Natural killer cell treated with Interleukin-12 subunit alpha and Interleukin-12 subunit beta and Interleukin-15 and Interleukin-18, amount 100 ng/mL, for 72 hours (primary cell): ENCODE measurements at places on chromosomes 12 and 14.
A peak's percentile ranks its signal among the peaks of the same experiment; 100 is the strongest.

GRCh38 chr14:56224229-56224628 is 106.0 kb downstream of the PELI2 start:
- no peak for DNase-seq

DNA sequence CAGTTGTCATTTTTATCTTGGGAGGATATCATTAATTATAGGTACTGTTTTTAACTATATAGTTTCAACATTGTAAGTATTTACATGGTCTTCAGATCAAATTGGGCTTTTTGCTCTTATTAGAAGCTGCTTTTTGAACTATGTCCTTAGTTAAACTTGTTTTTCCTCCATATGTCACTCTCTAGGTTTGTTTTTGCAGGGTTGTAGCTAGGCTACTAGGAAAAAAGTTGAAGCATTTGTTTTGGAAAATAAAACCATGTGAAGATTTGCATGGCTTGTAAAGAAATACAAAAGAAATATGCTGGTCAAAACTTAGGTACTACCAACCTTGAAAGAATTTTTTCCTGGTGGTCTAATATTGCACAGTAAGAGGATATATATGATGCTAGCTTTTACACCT is 3.4 kb downstream of the ARID2 start:
- no peak for DNase-seq

DNA sequence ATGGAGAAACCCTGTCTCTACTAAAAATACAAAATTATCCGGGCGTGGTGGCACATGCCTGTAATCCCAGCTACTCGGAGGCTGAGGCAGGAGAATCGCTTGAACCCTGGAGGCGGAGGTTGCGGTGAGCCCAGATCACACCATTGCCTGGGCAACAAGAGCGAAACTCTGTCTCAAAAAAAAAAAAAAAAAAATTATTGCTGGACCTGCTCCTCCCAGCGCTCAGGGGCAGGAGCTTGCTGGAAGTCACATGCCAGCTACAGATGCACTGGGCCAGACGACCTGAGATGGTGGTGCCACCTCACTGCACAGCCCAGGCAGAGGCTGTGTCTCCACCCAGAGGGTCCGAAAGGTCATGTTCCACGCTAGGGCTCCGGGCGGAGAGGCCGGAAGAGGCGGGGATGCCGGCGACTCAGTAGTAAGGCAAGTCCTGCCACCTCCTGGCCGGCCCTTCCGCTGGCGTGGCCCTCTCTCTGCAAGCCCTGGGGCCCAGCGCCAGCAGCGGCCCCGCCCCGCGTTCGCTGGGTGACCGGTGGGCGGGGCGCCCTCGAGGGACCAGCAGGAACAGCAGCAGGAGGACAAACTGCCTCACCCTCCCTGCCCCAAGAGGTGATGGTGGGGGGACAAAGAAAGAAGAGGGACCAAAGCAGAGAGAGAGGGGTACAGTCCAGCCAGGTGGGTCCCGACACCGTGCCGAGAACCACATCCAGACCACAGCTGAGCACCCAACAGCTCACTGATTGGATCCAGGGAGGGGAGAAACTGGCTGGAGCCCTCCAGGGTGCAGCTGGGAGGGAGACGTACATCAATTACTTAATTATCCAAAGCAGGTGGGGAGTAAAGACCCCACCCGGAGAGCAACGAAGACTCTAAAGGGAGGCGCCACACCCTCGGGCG is 3.6 kb upstream of the RHOF start:
- DNase-seq, result no peak

GRCh38 chr12:43169115-43169681 is 382.8 kb downstream of the ADAMTS20 start:
- no peak for DNase-seq

- DNase-seq, result no peak
Observed at GRCh38 chr14:23351681-23352505, 794 bp downstream of the SLC22A17 start.

- DNase-seq, result no peak
Observed at GRCh38 chr12:6943389-6943721, 261 bp upstream of the RNU7-1 start.

DNA sequence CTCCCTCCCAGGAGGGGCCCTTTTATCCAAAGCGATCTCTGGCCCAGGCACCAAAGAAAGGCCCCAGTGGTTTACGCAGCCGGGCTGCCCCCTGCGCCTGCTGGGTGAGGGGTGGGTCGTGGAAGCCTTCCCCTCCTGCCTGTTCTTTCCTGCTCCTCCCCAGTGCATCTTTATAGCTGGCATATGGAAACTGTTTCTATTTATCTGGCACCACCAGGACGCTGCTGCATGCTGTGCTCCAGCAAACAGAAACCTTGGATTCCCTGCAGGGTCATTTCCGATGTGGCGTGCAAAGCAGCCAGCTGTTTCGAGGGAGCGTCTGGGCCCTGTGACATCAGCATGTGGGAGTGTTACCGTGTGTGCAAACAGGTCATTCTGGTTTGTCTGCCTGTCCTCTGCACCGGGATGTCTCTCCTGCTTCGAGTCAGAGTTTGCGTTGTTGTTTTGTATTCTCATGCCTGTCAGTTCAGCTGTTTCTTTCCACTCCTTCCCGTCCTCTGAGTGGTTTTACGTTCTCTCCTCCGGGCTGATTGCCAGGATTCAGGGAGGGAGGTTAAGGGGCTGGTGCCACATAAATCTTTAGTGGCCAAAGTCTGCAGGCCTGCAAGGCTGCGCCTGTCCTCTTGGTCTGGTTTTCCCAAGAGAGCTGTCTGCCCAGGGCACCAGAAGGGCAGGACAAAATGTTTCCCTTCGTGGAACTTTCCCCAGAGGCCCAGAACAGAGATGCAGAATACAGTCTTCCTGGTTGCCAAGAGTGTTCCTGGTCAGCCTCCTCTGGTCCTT is 24.6 kb downstream of the TPCN1 start:
- DNase-seq, result no peak

- DNase-seq, result no peak
Observed at GRCh38 chr12:212415-212714, 1.6 kb downstream of the SLC6A12 start.

GRCh38 chr14:61581955-61582615 is 113.2 kb upstream of the HIF1A start:
- no peak for DNase-seq

GRCh38 chr12:109418848-109419480 is 58.1 kb downstream of the KCTD10 start:
- no peak for DNase-seq

- no peak for DNase-seq
Observed at GRCh38 chr12:70247653-70248199, 4.5 kb downstream of the CNOT2 start.

- no peak for DNase-seq
Observed at GRCh38 chr12:41228066-41228820, 40.1 kb downstream of the PDZRN4 start.

GRCh38 chr12:65879878-65880277 is 55.6 kb downstream of the HMGA2 start:
- DNase-seq, result no peak

DNA sequence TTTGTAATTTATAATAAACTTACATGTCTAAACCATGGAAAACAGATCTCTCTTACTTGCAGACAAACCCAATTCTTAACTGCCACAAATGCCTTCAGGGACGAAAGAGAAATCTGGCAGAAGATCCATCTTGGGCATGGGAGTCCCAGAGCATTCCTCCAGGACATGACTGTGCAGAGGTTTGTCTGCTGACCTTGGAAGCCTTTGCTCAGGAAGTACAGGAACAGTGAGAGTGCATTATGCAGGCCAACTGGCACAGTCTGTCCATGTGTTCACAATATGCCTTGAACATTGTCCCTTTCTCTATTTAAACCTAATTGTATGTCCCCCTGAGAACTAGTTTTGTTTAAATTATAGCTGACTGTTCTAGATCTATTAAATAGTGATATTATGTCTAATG is 467.1 kb downstream of the ATP23 start:
- DNase-seq, result no peak

- no peak for DNase-seq
Observed at GRCh38 chr12:113116875-113117274, 18.7 kb downstream of the RASAL1 start.

- DNase-seq, result no peak
Observed at GRCh38 chr14:74293606-74294005, 9.1 kb downstream of the ABCD4 start.

DNA sequence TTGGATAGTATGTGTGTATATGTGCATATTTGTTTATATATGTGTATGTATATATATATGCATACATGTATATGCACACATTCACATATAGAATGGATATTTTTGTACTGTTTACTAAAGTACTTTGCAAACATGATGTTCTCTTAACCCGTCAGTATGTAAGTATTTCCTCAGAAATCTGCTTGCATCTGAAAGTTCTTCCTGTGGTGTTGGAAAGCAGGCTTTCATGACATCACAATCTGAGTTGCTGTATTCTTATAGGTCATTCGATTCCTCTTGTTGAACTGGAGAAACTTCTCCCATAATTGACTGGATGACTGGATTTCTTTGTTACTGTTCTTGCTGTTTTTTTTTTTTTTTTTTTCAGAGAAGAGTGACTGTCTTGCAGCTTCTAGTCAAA is 29.1 kb downstream of the GABARAPL1 start:
- no peak for DNase-seq

DNA sequence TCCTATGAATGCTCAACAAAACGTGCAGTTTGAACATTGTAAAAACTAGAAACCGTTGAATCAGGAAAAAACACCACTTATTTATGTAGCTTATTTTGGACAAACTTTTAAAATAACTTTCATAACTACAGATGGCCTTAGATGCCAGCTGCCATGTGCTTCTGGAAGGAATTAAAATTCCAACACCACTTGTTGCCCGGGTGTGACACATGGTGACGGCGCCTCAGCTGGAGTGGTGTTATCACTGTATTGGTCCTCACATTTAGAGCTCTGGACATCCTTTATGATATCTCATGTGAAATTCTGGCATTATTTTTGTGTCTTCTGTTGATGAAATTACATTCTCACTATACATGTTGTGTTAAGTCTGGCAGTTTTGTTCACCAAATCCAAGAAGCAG is 211.0 kb downstream of the IPO8 start:
- no peak for DNase-seq

- DNase-seq, result peak; percentile 91
Observed at GRCh38 chr14:50061664-50062437, 54.5 kb downstream of the VCPKMT start.

DNA sequence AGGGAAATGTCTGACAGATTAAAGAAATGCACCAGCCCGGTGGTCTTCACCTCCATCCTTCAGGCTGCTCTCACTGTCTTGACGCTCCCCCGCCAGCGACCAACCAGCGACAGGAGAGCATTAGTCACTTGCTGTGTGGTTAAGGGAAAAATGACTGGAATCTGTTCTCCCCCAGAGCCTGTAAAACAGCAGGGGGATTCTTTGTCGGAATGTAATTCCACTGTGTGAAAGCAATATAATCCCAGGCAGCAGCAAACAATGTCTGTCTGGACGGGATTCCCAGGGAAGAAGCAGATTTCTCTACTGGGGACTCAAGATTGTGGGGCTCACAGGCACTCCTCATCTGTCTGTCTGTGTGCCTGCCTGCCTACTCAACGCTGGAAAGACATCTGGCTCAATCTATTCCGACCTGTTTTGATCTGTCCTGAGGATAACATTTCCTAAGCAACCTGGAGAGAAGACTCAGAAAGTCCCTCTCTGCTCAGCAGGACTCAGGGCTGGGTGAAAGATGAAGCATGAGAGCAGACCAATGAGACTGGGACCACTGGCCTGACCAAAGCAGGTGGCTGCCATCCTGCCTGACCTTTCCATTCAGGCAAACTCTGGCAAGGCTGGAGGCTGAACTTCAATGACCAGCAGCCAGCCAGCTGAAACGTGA is 54.6 kb downstream of the NUAK1 start:
- DNase-seq, result no peak

DNA sequence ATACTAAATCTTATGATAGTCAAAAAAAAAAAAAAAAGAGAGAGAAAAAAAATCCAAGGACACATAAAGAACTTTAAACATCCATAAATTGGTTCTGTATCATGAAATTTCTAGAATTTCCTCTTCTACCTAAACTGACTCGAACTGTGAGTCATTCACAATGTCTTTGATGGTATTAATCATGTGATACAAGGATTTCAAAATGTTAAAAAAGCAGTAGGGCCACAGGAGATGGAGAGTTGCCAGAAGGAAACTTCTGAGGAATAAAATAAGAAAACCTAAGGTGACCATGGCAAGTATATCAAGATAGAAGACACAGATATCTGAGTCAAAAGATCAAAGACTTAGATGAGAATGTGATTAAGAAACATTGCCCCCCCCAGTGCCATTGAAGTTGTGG is 1320.9 kb upstream of the FLRT2 start:
- no peak for DNase-seq

- DNase-seq, result no peak
Observed at GRCh38 chr12:98354520-98355035, 160.8 kb upstream of the TMPO start.

GRCh38 chr14:74756326-74756725 is 6.8 kb upstream of the YLPM1 start:
- DNase-seq, result no peak

- no peak for DNase-seq
Observed at GRCh38 chr12:105013892-105014291, 27.8 kb downstream of the NOPCHAP1 start.

- DNase-seq, result no peak
Observed at GRCh38 chr14:29853272-29853671, 74.4 kb downstream of the PRKD1 start.

- no peak for DNase-seq
Observed at GRCh38 chr12:16030744-16031143, 119.6 kb downstream of the DERA start.

DNA sequence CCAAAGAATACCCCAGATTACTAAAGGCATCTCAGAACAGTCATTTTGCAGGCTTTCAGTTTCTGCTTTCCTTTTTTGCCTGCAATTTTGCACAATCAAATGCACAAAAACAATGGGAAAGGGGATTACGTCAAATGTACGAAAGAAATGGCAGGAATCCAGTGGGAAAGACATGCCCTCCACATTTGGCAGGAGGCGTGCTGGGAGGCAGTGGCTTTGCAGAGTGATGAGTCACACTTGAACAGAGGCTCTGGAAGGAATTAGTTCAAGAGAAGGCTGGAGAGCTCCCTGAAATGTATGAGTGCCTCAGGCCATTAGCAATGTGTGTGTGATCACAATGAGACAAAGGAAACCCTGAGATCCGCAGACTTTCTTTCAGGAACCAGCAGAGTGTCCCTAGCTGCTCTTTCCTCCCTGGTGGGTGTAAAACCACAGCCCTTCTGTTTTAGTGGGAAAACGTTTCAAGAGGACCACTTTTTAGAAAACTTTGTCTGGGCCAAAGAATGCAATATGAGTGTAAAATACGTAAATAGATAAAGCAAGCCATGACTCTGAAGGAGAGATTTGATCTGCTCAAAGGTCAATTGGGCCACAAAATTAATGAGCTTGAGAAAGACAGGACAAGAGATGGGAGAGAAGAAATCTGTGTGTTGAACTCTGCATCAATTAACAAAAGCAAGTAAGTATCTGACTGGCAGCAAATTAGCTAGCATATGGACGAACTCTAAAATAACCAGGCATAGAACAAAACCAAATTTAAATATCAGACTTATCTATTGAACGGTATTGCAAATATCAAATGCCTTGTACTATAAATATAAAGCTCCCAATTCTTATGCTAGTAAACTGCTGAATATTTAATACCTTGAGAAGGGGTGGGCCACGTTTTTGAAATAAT is 155.4 kb upstream of the PDE3A start:
- DNase-seq, result no peak

DNA sequence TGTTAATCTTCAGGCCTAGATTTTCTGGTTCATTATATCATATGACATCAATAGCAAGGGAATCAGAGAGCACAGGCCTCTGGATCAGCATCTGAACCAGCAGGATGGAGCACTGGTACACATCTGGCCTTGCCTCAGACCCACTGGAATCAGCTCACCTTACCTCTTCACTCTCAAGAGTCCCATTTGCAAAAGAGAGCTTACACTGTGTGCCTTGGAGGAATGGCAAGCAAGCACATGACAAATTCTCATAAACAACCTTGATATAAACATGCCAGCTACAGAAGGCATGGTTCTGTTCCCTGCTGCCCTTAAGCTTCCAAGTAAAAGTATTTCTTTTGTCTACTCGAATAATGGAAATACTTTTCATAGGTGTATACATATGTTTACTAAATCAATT is 128.6 kb upstream of the CPM start:
- no peak for DNase-seq
